ENCODE measurements at places on chromosomes 4 and X. TPM values are rescaled to one million over a fixed set of nuclear protein-coding genes. Genes with fewer than 3 reads are reported as not detected.

The CDS1 gene
- 0.28 TPM for polyA plus RNA-seq

The RBM10 gene
- 31.9 TPM for polyA plus RNA-seq

The UGT2B17 gene
- not detected for polyA plus RNA-seq

The SLC6A14 gene
- not detected for polyA plus RNA-seq

The NAT8L gene
- 4.3 TPM for polyA plus RNA-seq

The NUDT10 gene
- polyA plus RNA-seq, result 0.87 TPM

The PPEF1 gene
- polyA plus RNA-seq, result 0.61 TPM

The SHROOM3 gene
- 19.0 TPM for polyA plus RNA-seq

The BEND4 gene
- 0.04 TPM for polyA plus RNA-seq

The DGAT2L6 gene
- not detected for polyA plus RNA-seq

The NWD2 gene
- polyA plus RNA-seq, result not detected

Measured in forelimb muscle (tissue), 1 donor.